ENCODE measurements at places on chromosomes 1 and 21.

DNA sequence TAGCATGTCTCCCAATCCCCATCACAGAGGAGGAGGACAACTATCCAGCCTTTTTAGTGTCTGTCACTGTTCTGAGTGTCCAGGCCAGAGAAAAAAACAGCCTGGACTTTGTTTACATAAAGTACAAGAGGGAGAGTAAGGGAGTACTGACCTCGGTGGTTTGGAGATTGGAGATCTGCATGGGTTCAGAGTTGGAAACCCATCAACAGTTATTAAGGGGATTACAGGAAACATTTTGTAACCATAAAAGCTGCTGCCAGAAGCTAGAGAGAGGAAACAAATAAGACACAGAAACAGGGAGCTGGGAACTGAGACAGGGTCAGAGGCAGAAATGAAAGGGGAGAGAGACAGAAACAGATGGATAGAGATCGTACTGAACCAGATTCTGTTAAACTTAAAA, 131.5 kb upstream of the CTTNBP2NL start:
- no peak for DNase-seq

DNA sequence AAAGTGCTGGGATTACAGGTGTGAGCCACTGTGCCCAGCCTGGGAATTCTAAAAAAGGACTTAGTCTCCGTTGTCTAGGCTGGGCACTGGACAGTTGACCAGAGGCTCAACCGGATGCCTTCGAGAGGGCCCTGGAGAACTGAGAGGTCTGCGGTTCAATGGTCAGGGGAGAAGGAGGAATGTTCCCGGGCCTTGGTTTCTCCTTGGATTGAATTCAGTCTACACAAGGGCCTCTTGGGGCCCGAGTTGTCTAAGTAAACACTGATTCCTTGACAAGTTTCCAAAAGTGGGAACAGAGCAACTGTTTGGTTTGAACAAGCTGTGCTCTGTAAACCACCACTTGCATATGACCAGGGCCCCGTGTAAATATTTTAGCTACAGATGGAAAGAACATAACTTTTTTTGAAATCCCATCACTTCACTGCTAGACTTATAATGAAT, 29.1 kb upstream of the CAPZB start:
- no peak for DNase-seq

GRCh38 chr1:72623299-72623708, 341.0 kb upstream of the NEGR1 start:
- peak; percentile 80 for DNase-seq

DNA sequence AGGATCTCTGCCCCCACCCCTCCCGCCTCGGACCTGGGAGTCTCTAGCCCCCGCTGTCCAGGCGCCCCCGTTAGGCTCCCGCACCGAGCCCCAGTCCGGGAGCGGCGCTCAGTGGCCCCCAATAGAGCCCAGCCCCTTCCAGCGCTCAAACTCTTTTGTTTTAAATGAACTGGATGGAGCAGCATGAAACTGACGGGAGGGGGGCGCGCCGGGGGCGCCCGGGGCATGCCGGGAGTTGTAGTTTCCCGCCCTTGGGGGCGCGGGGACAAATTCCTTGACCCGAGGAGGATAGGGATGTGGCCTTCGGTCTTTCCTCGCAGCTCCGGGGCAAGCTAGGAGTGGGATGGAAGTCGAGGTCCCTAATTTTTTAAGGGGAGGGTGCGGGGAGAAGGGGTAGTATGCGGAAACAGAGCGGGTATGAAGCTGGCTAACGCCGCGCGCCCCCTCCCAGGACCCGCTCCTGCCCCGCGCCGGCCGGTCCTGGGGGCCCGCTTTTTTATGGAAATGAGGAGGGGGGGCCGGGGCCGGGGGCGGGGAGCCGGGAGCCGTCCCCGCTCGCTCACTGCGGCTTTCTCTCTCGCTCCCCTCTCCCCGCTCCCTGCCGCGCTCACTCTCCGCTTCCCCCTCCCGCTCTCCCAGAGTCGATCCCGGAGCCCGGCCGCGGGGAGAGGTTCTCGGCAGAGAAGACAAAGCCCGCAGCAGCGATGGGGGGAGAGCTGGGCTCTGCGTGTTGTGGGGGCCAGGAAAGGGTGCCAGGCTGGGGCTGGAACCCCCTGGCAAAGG, at the start of gene MEX3A:
Gene MEX3A (minus strand): TSS at position 157 of the 783 bp plus-strand sequence. CDS start 467 bp downstream, outside the sequence.
- peak; percentile 96 for DNase-seq
